H7 (cell line): ENCODE measurements at places on chromosomes 7 and 10. TPM values are rescaled to one million over a fixed set of nuclear protein-coding genes. Genes with fewer than 3 reads are reported as not detected.

The SPDYE8 gene
- total RNA-seq, result not detected in 2 replicates

The MINDY4 gene
- total RNA-seq, result 1.4 and 2.0 TPM in 2 replicates

The VPS37D gene
- total RNA-seq, result 6.0 and 6.4 TPM in 2 replicates

The CHN2 gene
- total RNA-seq, result 3.1 and 4.2 TPM in 2 replicates

The LIPJ gene
- not detected in 2 replicates for total RNA-seq

The MRLN gene
- not detected in 2 replicates for total RNA-seq

The CCDC172 gene
- 1.0 and 3.4 TPM in 2 replicates for total RNA-seq

DNA sequence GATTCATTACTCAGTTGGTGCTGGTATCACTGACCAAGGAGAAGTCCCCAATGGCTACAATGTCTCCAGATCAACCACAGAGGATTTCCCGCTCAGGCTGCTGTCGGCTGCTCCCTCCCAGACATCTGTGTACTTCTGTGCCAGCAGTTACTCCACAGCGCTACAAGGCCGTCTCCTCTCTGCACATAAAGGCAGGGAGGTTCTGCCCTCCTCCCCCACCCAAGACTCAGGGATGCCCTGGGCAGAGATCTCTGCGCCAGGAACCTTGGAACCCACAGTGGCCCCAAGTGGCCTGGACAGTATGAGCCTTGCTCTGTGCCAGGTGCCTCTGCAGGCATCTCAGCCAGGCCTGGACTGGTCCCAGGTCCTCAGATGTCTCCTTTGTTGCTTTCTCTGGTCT, 193.4 kb upstream of the PRSS58 start:
- DNase-seq, result no peak

- no peak for DNase-seq
Observed at GRCh38 chr10:12158111-12158510, 28.6 kb downstream of the SEC61A2 start.

- no peak for DNase-seq
Observed at GRCh38 chr7:123533929-123534382, 439 bp downstream of the IQUB start.

DNA sequence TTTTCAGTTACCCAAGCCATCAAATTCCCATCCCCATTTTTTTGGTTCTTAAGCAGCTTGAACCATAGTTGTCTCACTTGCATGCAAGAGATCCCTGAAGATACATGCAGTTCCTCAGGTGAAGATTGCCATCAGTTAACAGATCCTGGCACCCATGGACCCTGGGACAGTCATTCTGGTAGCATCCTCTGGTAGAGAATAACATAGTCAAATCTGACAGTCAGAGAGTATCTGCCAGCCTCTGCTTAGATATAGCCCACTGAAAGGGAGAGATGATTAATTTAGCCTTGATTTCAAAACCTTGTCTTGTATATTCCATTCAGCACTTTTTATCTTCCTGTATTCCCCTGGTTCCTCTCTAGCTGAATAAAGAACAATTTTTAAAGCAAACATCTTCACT, 280.4 kb downstream of the KCNMA1 start:
- DNase-seq, result no peak

DNA sequence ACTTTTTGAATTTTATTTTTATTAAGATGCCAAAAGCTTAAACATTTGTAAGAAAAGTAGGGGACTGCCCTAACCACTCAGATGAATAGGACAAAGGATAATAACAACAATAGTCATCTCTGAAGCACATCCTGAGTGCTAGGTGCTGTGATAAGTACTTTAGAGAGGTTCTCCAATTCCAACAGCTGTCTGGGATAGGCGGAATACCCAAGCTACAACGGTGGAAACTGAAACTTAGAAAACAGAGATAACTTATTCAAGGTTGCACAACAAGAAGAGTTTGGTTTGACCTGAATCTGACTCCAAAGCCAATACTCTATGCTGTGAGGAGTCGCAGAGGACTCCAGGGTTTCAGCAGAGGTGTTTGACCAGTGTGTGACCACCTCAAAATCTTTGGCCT, 2.0 kb downstream of the RTKN2 start:
- no peak for DNase-seq

GRCh38 chr7:47506382-47507339, 75.2 kb downstream of the TNS3 start:
- DNase-seq, result no peak

DNA sequence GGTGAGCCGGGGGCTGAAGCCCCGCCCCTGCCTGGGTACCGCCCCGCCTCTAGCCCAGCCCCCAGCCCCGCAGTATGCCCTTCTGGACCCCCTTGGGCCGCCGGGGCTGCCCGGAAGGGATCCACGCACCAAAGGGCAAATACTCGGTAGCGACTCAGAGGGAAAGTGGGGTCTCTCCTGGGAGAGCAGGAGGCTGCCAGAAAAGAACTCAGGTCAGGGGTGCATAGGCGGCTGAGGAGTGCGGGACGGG, 796 bp downstream of the FBXL15 start:
- DNase-seq, result no peak

- no peak for DNase-seq
Observed at GRCh38 chr7:47651355-47652317, 69.7 kb upstream of the TNS3 start.

GRCh38 chr7:835485-836401, 3.5 kb downstream of the SUN1 start:
- no peak for DNase-seq

DNA sequence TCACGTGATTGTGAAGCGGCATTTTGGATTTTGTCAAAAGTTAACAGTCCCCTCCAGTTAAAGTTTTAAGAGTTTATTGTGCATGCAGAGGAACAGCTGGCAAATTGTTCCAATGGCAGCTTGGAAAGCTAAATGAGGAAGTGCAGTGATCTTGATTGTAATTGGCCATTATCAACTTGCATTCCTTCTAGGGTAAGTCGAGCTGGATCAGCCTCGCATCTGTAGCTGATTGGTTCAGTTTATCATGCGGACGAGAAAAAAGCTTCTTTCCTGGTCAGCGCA, 566 bp downstream of the ZNF789 start:
- DNase-seq, result peak; percentile 83

GRCh38 chr10:7277867-7278266, 133.0 kb downstream of the SFMBT2 start:
- DNase-seq, result no peak

DNA sequence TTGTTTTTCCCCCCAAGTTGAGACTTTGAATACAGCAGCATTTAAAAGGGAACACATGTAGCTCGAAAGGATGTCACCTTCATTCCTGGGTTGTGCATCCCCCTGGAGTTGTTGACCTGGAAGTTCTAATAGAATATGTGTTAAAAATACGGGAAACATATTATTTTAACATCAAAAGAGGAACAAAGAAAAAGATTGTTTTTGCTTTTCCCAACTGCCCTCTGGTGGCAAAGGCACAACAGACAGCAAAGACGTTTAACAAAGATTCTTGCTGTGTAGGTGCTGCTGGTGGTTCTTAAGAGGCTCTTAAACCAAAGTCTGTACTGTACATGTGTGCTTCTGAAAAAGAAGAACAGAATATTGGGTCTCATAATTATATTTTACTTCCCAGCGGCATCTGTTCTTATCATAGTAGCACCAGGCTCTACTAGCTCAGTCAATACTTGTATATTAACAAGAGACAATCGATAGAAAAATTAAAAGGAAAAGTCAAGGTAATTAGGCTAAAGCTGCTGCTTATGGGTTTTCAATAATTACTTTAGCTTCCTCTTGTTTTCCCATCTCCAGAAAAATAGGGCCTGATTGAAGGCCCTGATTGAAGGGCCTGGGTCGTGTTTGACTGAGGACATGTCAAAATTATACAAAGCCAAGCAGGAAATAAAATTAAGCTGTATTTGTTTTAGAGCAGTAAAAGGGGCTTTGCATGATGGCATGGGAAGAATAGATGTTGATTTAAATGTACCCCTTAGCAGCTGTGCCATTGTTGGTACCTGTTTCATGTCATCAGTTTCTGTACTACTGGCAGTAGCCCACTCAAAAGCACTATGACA, 384.2 kb upstream of the LRGUK start:
- no peak for DNase-seq

DNA sequence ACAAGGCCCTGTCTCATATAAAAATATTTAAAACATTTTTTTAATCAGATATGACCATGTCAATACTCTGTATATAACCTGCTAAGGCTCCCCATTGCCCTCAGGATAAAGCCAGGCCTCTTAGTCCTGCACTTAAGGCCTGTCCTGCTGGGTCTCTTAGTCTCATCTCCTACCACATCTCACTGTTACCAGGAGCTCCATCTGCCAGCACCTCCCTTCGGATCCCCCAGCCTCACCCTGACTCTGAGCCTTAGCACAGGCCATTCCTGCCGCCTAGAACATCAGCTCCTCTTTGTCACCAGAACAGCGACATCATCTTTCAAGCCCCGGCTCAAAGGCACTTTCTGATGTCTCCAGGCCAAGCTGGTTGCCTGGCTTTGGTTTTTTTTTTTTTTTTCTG, 25.7 kb upstream of the GTF2IRD1 start:
- no peak for DNase-seq

- DNase-seq, result no peak
Observed at GRCh38 chr7:29359482-29360093, 165.0 kb downstream of the CHN2 start.

DNA sequence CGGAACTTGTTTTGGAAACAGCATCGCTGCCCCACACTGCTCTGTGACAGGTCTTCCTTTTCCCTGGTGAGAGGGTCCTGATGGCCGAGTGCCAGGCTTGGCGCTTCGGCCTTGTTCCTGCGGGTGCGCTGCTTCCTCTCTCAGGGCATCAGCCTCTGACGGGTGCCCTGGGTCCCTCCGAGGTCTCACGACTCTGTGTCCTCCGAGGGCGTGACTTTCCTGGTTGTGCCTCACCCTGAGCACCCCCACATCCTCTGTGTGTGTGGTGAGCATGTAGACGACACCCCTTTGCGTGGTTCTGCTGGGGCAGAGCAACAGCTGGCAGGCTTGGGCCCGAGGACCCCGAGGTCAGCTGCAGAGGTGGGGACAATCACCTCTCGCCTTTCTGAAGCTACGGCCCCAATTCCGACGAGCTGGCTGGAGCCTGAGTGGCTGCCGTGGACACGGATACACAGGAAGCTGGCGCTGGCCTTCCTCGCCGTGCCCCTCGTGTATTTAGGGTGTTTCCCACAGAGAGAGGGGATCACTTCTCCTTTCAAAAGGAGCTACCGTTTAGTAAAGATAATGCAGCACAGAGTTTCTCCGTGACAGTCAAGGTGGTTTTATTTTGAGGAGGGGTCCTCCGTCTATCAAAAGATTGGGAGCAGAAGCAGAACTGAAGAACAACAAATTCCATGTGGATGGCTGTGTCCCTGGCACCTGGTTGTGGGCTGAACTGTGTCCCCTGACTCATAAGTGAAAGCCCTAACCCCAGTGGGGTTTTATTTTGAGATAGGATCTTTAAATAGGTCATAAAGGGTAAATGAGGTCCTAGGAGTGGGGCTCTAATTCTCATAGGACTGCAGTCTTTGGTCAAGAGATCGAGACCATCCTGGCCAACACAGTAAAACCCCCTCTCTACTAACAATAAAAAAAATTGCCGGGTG, 36.2 kb upstream of the PITRM1 start:
- no peak for DNase-seq

- DNase-seq, result no peak
Observed at GRCh38 chr7:32259931-32260596, 189.9 kb upstream of the PDE1C start.

DNA sequence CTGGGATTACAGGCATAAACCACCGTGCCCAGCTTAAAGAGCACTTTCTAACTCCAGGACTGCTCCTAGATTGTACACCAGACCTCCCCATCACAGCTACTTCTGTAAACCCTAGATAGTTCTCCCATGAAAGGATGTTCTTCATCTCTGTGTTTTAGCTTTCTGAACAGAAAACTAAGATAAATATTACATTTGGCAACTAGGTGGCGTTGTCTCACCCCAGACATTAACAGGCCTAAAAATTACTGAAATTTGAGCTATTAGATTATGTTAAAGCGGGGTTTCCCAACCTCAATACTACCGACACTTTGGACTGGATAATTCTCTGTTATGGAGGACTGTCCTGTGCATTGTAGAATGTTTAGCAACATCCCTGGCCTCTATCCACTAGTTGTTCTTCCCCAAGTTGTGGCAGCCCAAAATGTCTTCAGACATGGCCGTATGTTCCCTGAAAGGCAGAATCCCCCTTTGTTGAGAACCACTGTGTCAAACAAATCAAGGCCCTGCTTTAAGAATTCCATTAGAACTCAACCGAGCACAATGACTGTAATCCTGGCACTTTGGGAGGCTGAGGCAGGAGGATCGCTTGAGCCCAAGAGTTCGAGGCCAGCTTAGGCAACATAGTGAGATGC, 19.1 kb downstream of the ATOH7 start:
- DNase-seq, result peak; percentile 19

- no peak for DNase-seq
Observed at GRCh38 chr10:73953665-73954064, 42.7 kb downstream of the PLAU start.

GRCh38 chr10:120980279-120981255, 129.4 kb downstream of the WDR11 start:
- DNase-seq, result peak; percentile 67

- peak; percentile 97 for DNase-seq
Observed at GRCh38 chr10:95693668-95694534, at the start of gene TCTN3. Gene TCTN3, minus strand, starts transcription at chr10:95693927. Its CDS starts 28 bp downstream, at chr10:95693899.

DNA sequence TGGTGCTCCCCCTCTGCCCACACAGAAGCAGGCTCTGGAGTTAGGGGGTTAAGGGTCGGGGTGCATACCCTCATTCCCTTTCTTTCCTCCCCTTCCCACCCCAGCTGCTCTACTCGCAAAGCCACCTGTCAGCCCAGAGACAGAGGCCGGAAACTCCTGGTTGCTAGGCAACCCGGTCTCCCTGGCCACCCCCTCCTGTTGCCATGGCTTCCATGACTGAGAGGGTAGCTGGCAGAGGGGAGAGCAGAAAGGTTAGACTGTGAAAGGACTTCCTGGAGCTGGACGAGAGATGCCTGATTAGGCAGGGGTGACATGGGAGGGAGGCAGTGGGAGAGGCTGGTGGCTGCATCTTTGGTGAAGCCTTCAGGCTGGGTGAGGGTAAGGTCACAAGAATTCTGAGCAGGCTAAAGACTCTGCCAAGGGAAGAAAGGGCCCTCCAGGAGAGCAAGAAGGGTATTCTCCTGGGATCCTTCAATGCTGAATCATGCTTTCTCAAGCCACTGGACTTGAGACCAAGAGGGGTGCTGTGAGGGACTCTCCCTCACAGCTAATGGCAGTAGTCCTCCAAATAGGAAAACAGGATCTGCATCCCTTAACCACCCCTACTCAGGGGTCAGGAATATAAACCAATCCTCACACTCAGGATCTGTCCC, 5.4 kb downstream of the PSD start:
- DNase-seq, result peak; percentile 95

- DNase-seq, result no peak
Observed at GRCh38 chr10:15238555-15239335, 70.3 kb upstream of the NMT2 start.
